ENCODE measurements at places on chromosomes 1 and 21.

GRCh38 chr1:3767328-3767925 lies 5.1 kb upstream of the SMIM1 start:
- no peak for DNase-seq

- DNase-seq = peak; percentile 81
These were observed 1.6 kb upstream of the MMP23B start for GRCh38 chr1:1630191-1630964.

GRCh38 chr1:245678860-245679411 lies 524.2 kb downstream of the KIF26B start:
- DNase-seq = no peak

DNA sequence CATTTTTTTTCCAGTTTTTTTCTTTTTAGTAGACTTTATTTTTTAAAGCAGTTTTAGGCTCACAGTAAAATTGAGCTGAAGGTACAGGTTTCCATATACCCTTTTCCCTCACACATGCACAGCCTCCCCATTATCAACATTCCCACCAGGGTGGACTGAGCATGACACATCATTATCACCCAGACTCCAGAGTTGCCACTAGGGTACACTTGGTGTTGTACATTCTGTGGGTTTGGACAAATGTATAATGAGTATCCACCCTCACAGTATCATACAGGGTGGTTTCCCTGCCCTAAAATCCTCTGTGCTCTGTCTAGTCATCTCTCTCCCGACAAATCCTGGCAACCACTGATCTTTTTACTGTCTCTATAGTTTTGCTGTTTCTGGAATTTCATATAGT lies 3.0 kb upstream of the AIM2 start:
- no peak for DNase-seq

- DNase-seq = no peak
These were observed 77.6 kb upstream of the PGBD5 start for GRCh38 chr1:230503726-230504125.

DNA sequence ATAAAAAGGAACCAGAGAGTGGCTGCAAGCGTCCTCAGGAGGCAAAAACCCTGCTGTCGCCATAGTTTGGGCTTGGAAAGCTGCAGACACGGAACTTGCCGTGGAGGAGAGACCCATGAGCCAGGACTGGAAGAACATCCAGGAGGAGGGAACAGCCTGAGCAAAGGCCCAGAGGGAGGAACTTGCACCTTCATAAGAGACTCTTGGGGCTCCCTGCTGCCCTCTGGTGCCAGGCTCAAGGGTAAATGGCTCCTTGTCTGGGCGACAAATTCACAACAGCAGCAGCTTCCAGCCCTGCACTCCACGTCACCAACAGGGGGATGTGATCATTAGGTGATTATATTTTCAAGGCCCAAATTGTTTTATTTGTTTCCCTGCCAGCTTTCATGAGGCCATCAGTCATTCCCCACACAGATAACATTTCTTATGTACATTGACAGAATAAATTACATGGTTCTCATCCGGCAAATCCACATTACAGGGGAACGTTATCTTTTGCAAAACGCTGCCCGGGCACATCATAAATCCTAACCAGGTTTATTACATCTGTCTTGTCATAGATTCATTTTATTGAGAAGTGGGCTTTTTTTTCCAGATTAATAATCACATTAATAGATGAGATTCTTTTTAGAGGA lies 143.0 kb upstream of the GRIK3 start:
- DNase-seq = no peak

DNA sequence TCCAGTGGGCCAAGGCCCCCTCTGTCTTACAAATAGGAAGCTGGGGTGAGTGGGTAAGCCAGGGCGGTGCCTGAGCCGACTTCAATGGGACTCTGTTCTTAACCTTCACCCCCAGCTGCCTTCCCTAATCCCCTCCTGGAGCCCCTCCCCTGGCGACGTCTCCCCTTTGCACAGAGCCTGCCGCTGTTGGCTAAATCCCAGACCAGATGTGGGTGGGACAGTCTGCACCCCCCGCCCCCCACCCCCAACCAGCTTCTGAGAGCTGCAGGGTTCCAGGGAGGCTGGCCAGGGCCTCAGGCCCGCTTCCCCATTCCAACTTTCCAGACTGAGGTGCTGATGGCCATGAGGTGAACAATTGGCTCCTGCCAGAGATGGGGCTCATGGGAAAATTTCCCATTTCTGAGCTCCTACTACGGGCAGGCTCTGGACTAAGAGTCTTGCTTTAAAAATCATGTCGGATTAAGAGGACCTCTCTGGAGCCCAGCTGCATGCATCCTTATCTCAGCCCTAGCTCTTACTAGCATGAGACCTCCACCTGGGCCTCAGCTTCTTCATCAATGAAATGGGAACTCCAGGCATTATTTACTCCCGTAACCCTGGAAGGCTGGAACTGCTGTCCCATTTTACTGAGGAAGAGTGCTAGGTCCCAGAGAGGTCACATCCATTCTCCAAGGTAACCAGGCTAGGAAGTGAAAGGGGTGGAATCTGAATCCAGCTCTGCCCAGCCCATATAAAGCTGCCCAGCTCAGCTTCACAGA lies 6.4 kb downstream of the COL8A2 start:
- no peak for DNase-seq

DNA sequence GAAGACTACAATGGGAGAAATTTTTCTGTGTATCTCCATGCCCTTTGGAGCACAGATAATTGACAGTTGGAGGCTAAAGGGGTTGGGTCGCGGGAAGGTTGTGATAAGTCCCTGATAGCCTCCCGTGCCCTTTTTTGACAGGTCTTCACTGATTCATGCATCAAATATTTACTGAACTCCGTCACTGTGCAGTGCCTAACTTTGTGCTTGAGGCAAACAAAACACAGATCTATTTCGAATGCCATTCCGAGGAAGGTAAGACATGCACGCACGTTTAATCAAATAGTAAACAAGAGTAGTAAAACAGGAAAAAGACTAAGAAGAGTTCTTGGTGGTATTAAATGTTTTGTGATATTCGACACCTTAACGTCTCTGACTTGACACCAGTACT lies 494 bp upstream of the PIP5K1A start:
- DNase-seq = no peak

GRCh38 chr1:15835205-15835740 lies 12.2 kb upstream of the SPEN start:
- DNase-seq = no peak

DNA sequence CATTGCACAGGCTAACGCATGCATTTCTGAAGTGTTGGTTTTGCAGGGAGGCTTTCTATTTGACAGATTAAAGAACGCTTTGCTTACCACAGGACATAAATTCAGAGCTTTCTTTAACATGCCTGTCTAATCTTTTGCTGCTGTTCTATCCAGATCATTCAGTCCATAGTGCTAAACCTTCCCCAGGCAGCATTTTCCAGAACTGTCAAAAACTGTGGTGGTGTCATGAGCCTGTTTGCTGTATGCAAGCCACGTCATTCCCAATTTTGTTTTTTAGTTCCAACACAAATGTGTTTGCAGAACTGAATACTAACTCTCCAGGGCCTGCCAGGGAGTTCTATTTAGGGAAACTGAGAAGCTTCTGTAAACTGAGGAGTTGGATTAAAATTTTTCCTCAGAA lies 390.5 kb upstream of the LYPLAL1 start:
- DNase-seq = no peak

DNA sequence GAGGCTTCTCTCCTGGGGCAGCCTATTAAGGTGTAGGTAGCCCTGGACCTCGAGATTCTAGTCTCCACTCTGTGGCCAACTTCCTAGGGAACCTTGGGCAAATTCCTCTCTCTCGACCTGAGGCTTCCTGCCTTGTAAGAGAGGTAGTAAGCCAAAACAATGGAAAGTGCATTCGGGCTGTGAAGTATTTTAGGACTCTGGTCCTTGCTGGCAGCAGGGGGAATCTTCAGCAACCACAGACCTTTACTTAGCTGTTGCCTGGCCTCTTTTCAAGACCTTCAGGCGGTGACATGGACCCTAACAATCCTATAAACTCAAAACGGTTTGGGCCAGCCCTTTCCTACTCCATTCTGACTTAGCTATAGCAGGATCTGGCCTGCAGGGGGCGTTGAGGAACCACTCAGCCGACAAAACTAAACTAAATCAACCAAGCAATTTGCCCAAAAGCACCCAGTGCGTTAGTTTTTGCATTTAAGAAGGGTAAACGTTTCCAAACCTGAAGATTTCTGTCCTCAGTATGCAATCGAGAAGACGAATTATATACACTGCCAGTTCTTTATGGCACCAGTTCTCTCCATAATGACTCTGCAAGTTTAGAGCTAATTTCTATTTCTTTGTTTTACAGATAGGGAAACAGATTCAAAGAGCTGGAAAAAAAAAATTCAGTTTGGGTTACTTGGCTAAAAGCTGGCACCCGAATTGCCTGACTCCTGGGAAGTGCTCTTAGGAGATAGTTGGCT lies 10.9 kb upstream of the SESN2 start:
- DNase-seq = peak; percentile 77

GRCh38 chr1:4093856-4094565 lies 193.9 kb upstream of the C1orf174 start:
- no peak for DNase-seq

DNA sequence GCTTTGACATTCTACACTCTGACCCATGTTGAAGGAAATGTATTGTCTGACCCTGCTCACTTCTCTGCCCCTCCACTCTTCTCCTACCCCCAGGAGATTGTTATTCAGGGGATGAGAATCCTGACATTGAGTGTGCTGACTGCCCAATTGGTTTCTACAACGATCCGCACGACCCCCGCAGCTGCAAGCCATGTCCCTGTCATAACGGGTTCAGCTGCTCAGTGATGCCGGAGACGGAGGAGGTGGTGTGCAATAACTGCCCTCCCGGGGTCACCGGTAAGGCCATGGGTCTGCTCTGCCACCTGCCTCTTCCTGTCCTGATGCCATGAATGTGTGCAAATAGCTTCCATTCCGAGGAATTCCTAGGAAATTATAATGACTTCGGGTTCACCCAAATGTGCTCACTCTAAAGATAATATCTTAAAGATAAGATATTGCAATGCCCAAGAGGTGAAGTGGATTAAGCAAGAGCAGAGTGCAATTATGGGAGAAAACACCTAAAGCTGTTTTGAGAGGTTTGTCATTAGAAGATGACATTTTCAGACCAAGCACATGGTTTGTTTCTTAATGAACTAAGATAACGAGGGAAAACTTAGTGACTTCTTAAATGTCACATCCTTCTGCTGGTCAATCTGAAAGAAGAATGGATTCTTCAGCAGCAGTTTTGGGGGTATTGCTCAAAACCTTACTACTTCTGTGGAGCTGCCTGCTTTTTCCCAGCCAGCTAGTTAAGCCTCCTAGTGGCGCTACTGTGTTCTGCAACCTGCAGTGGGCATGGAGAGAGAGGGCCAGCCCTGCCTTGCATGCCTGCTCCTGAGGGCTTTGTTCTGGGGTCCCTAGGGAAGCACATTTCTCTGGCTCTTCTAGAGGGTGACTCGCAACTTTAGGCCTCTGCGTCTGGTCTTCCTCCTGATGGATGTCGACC lies 41.6 kb downstream of the LAMC2 start:
- DNase-seq = peak; percentile 12

DNA sequence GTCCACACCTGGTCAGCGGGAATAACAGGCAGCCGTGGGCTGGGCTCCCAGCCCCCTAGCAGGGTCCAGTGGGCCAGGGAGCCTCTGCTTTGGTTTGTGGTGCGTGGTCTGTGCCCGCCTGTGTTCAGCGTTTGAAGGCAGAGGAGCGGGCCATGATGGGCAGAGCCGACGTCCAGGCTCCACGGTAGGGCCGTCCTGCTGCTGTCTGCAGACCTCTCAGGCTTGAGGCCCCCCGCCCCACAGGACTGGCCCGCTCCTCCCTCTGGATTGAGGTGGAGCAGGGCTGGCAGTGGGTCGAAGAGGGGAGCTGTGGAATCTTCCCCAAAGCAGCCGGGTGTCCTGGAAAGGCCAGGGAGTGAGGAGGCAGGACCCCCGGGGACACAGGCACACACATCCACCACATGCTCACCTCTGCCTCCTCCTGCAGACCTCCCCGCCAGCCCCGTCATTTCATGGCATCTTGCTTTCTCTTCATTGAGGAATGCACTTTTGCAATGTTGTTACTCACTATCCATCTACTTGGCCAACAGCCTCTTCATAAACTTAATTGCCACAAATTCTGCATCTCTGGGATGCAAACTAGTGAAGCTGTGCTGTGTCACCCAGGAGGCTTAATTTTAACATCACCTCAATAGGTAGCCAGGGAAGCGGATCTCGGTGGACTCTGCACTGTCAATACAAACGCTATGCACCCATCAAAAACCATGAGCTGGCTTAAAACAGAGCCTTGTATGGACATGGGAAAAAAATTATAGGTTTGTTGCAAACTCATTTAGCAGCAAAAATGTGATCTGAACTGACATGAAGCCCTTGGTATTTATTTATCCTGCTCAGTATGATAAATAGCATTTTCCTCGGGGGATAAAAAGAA lies 85.9 kb downstream of the PDE9A start:
- no peak for DNase-seq

GRCh38 chr1:42674214-42674613 lies 8.0 kb upstream of the YBX1 start:
- DNase-seq = no peak

- no peak for DNase-seq
These were observed 260.8 kb downstream of the SPATA17 start for GRCh38 chr1:217891966-217892365.

DNA sequence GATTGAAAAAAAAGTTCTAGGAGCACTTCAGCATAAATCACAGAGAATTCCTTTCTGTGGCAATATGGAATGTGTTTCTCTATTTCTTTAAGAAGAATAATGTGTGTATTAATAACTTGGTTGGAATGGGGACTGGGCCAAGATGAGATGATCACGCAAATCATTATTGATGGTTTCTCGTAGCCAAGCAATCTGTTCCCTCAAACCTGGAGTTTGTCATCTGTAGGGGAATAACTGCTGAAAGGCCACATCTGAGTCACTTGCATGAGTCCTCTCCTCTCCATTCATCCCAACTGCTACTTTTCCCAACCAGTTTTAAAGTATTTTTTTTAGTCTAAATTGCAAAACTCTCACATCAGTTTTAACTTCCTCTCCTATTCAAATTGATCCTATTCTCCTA lies 480.4 kb downstream of the PLPP3 start:
- DNase-seq = no peak

GRCh38 chr1:100249155-100249536 lies 488 bp downstream of the DBT start:
- peak; percentile 10 for DNase-seq

- DNase-seq = peak; percentile 6
These were observed at the start of gene RAB3B for GRCh38 chr1:51990478-51990965. RAB3B (minus strand) TSS chr1:51990700; CDS start chr1:51977117, 13,583 bp downstream.

- no peak for DNase-seq
These were observed 27.8 kb downstream of the CDK18 start for GRCh38 chr1:205532026-205532898.

DNA sequence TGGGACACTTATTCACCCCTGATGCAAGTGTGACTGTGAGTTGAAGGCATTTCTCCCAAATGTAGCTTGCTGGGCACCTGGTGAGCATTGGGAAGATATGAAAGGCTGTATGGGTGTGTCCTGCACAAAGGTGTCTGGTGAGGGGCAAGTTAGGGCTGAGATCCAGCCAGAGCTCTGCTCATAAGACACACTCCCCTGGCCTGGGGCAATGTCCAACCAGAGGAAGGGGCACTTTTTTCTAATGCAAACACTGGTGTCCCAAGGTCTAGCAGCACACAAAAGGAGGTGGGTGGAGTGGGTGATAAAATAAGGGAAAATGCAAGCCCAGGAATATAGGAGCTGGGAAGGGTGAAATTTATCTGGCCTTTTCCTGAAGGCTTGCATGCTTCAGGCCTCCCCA lies 57.0 kb upstream of the TRABD2B start:
- DNase-seq = no peak
